ENCODE measurements at places on chromosomes 12 and 14.

GRCh38 chr14:89507926-89508460, 91.0 kb upstream of the FOXN3 start:
- DNase-seq = no peak

- no peak for DNase-seq
Observed at GRCh38 chr14:82778008-82778590, 1244.4 kb upstream of the SEL1L start.

DNA sequence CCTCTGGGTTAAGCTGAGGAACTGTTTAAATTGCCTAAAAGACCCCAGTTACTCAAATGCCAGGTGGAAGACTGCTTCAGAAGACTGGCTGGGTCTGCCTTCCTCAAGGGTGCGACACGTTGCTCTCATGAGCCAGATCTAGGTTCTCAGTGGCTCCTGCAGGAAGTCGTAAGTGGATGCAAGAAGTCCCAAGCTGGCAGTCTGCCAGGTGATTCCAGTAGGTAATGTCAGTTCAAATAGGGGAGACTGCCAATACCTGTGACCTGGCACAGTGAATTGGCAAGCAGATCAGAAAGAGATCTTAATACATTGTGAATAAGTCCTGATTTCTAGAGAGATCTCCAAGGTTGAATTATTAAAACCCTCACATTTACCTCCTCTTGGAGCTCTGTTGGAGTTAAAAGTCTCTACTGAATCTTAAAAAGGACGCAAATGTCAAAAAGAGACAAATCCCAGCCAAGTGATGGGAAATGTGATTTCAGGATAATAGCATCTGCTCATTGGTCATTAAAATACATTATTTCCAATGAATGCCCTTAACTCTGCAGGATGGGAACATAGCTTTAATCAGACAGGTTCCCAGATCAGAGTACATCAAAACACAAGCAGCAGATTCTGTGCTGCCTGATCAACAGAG, 98.8 kb upstream of the FRMD6 start:
- DNase-seq = no peak

- peak; percentile 65 for DNase-seq
Observed at GRCh38 chr14:104421892-104422828, 157.4 kb upstream of the C14orf180 start.

DNA sequence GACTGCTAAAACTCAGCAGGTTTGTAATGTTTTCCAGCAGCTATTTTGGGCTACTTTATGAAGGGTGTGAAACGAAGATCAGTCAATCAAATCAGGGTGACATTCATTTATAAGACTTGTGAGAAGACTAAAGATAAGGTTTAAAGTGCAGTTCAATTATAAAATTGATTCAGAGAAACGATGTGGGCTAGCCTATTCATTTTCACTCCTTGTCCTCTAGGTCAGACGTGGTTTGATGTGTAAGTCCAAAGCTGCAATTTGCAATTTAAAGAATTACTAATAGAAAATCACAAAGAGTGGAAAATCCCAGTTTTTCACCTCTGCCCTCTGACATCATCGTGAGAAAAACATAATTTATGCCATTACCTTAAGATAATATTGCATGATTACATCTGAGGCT, 243.5 kb upstream of the NOVA1 start:
- DNase-seq = no peak

DNA sequence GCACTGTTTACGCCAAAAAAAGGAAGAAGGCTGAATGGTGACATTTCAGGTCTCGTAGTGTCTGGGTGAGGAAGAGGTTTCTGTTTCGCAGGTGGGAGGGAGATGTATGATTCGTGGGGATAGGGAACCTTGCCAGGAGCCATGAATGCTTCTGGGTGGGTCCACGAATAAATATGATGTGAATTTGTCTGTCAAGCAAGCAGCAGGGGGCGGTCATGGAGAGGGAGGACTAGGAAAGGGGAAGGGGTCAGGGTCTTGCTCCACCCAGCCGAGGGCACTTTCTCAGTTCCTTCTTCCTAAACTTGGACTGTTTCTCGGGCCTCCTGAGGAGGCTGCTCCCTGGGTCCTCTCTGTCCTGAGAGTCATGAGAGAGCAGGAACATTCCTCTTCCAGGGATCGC, 72.5 kb downstream of the LGMN start:
- DNase-seq = peak; percentile 81

- DNase-seq = no peak
Observed at GRCh38 chr12:87784350-87784749, 244.9 kb downstream of the C12orf50 start.

GRCh38 chr12:82517027-82517426, 158.7 kb downstream of the METTL25 start:
- no peak for DNase-seq

GRCh38 chr14:77657280-77657679, 40.8 kb upstream of the SPTLC2 start:
- no peak for DNase-seq

DNA sequence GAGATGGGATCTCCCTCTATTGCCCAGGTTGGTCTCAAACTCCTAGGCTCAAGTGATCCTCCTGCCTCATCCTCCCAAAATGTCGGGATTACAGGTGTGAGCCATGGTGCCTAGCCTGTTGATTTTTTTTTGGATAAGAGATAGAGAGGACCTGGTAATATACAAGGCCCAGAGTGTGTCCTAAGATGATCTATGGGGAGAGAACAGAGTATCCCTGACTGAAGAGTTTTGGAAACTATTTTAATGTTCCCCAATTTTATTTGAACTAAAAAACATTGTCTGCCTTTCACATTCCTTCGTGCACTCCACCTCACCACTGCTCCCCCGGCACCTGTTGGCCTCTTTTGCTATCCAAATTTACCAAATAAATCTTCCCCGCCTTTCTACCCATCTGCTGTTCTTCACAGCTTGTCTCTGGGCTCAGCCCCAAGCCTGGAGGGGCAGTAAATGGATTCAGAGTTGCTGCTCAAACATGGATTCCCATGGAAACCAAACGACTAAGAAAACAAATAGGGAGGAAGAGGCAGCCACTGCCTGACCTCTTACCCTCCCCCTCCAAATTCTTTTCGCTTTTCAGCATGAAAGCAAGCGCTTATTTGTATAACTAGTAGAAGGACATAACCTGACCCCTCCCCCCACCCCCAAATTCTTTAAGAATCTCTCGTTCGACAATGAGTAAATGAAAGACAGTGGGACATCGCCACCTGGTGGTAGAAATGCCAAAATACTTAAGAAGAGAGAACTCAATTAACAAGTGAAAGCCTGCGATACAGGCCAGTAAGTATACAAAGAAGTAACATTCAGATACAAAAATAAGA, 22.6 kb downstream of the OR10G3 start:
- DNase-seq = peak; percentile 84

GRCh38 chr12:91889910-91890309, 255.7 kb downstream of the BTG1 start:
- no peak for DNase-seq
